ENCODE measurements at places on chromosomes 16 and 17. TPM values are rescaled to one million over a fixed set of nuclear protein-coding genes. Genes with fewer than 3 reads are reported as not detected.
A peak's percentile ranks its signal among the peaks of the same experiment; 100 is the strongest.

DNA sequence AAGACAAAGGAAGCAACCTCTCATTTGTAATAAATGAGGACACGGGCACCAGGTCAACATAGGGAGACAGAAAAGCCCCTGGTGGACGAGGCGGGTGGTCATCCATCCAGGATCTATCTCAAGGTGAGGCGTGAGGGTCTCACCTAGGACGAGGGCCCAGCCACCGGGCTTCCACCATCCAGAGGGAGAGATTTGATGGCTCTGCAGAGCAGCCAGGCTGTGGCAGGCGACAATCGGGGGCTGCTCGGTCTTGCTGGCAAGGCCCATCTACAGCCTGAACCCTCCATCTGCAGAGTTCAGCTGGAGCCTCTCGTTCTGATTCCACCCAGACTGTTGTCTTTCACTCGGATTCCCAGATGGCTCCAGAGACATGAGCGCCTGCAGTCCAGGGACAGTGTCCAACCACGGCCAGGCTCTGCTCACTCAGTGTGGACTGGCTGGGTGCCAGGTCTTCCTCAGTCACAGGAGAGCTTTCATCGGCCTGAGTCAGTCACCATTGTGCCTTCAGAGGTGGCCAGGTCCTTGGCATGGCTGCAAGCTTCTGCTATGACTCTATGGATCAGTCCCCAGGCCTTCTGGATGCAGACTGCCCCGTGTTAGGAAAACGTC, 5.9 kb downstream of the LITAFD start:
- no peak for DNase-seq

GRCh38 chr16:62715701-62716100, 679.5 kb upstream of the CDH8 start:
- DNase-seq = no peak

DNA sequence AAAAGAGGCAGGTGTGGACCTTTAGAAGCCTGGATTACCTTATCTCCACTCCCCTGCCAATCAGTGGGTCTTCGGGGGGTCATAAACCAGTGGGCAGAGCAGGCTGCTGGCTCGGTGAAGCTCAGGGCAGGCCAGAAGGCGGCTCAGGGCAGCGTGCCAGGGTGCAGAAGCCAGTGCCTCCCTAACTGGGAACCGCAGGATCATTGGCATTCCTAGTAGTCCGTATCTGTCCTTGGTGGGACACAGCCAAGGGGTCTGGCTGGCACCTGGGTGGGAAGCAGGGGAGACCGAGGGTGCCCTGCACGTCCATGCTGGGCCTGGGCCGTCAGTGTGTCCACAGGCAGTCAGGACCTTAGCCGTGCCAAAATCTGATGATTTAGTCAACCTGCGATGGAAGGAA, 76.8 kb downstream of the SEC14L1 start:
- DNase-seq = no peak

DNA sequence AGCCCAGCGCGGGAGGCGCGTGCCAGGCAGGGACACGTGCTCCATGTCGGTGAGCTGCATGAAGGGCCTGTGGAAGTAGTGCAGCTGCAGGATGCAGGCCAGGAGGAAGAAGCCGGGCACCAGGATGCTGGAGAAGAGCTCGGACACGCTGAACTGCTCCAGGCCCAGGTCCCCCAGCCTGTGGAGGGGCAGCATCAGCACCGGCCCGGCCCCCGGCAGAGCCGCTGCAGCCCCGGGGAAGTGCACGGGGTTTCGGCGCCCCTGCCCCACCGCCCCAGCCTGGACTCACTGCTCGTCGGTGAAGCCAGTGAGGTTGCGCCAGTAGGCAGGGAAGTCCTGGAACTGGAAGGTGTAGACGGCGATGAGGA, 28.0 kb downstream of the CTU2 start:
- no peak for DNase-seq

DNA sequence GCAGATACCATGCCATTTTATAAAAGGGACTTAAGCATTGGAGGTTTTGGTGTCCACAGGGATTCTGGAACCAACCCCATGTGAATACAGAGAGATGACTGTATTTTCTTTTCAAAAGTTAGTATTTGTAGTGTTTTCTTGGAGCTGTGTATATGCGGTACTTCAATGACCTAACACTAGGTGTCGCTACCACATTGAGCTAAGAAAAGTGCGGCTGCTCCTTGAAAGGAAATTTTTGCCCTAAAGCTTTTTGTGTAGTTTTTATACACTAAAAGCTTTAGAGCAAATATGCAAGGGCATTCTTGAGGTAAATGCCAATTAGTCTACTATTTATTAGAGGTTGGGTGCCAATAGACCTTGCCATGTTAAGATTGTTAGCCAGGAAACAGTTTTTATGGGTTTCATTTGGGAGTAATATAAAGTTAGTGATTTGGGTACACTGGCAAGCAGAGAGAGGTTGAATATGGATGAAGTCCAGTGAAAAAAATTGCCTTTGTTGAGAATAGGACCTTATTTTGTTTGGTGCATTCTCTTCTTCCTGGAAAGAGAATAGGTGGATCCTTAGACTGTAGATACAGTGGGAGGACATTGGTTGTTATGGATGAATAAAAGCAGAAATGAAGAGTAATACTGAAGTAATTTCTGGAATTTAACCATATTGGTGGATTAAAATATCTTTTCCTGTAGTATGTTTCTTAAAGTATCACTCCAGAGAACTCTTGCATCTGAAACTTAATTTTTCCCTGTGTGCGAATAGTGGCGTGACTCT, 43.3 kb downstream of the BCAS3 start:
- DNase-seq = peak; percentile 34

- no peak for DNase-seq
Measured at GRCh38 chr16:4954714-4955113, 3.4 kb upstream of the SEC14L5 start.

- no peak for DNase-seq
Measured at GRCh38 chr17:81656835-81657234, 493 bp upstream of the PDE6G start.

DNA sequence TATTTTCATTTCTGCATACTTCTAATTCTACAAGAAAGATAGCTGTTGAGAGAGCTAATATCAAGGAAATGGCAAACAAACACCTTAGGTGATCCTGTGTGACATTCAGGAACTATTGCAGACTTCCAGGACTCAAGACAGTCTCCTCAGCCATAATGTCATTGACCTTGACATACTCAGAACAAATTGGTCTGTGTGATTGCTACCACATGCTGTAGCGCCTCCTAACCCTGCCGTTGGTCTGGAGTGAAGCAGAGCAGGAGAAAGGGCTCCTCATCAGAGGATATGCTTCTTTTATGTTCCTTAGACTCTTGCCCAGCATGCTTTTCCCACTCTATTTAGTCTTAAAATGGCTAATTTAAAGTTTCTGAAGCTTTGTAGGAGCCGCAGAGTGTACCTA, 194.2 kb upstream of the TBX2 start:
- no peak for DNase-seq

DNA sequence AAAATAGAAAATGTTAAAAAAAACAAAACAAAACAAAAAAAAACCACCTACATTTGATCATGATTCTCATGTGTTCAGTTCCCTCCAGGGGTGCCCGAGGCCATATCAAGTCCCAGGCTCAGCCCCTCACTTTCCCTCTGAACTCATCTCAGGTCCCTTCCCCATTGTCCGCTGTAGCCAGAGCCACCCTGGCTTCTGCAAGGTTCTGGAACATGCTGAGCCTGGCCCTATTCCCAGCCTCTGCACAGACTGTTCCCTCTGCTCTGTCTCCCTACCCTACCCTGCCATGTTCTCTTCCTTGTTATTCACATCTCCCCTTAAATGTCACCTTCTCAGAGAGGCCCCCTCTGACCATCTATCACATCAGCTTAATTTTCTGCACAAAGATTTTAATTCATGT, 46.9 kb downstream of the TK2 start:
- DNase-seq = no peak

GRCh38 chr16:27175888-27176287, 27.4 kb upstream of the KDM8 start:
- no peak for DNase-seq

- DNase-seq = no peak
Measured at GRCh38 chr17:8707332-8708024, 37.2 kb downstream of the CCDC42 start.

GRCh38 chr16:80066805-80067580, 466.5 kb upstream of the MAF start:
- DNase-seq = no peak

- no peak for DNase-seq
Measured at GRCh38 chr16:769184-769784, 8.8 kb downstream of the MSLN start.

- DNase-seq = no peak
Measured at GRCh38 chr17:4708436-4708835, 2.0 kb upstream of the ARRB2 start.

DNA sequence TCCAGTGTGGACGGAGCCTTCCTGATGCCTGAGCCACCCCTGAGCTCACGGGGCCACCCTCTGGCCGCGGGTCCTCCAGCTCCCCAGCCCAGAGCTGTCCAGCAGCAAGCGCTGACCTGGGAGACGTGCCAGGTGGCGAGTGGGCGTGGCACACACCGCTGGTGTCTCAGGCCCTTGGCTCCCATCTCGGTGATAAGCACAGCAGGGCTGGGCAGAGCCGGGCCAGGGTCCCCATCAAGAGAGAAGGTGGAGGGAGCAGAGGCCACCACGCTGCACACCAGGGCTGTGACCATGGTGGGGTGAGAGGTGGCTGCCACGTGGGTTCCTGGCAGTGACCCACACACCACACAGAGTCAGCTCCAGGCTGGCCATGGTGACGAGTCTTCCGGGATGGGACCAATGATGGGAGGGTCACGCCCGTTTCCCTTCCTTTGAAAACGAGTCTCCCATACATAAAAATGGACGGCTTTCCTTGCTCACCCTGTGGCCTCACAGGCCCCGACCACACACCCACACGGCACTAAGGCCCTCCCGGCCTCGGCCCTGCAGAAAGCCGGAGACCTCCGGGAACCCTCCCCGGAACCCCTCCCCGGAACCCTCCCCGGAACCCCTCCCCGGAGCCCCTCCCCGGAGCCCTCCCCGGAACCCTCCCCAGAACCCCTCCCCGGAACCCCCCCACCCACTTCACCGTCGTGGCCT, 16.8 kb downstream of the UTS2R start:
- peak; percentile 70 for DNase-seq

GRCh38 chr16:30184096-30184890, 891 bp downstream of the CORO1A start:
- DNase-seq = no peak

DNA sequence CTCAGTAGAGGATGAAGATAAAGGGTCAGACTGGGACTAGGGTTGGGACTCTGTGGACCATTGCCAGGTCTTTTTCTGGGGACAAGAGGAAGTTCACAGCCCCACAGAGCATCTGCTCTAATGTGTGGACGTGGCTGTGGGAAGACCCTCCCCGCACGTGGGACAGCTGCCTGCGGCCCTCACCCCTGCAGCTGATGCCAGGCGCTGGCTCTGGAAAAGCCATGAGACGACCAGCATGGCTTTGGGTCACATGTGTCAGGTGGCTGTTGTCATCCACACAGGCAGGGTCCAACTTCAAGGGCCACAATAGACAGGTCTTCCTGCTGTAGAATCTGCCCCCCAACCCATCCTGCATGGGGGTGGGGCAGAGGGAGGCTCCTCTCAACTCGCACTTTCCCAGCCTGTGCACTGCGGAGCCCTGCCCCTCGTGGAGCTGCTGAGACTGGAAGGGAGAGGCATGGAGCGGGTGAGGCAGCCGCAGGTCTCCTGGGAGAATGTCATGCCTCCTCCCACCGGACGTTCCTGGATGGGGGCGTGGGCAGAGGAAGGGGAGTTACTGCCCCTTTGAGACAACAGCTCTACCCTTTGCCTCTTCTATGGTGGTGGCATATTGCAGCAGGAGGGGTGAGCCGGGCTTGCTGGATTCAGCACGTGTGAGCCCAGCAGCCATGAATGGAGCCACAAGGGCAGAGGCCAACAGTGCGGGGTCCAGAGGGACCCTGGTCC, 53.4 kb downstream of the PIMREG start:
- no peak for DNase-seq

DNA sequence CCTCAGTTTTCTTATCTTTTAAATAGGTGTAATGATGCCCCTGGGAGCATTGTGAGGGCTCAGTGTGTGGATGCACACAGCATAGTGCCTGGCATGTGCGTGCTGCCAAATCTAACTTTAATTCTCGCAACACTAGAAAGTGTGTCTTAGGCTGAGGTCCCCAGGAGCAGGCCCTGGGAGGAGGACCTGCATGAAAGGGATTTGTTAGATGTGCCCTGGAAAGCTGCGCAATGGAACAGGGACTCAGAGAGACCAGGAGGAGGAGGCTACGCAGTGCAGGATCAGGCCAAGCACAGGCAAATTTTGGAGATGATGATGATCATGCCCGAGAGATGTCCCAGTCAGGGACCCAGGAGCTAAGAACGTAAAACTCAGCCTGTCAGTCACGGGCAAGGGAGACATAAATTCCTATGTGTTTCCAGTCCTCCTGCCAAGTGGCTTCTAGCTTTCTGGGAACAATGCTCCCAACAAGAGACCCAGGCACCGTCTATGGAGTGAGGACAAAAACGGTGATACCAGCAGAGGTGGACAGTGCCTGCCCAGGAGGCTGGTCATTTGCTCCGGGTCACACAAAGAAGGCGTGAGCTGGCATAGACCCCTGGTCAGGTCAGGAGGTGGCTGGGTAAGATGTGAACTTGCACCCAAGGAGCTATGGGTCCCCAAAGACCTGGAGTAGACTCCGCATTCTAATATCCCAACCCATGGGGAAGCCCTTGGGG, 352.2 kb upstream of the TNRC6C start:
- DNase-seq = no peak

Gene NACA2
- not detected for total RNA-seq

Gene SLC5A11
- total RNA-seq = 0.64 TPM

Gene ZFP3
- total RNA-seq = not detected

Gene CPNE7
- total RNA-seq = 31.3 TPM

Gene ATP2A1
- 5.7 TPM for total RNA-seq

Gene OSBPL7
- 58.3 TPM for total RNA-seq

Gene NPIPA7
- 9.5 TPM for total RNA-seq

Gene TMEM132E
- total RNA-seq = 0.15 TPM

Gene UBALD2
- 87.9 TPM for total RNA-seq

Gene HLF
- 3.3 TPM for total RNA-seq

Gene KRTAP1-1
- 15.9 TPM for total RNA-seq

Gene KRT23
- 1,389 TPM for total RNA-seq

Gene NPB
- total RNA-seq = 0.27 TPM

Gene TOM1L1
- total RNA-seq = 46.8 TPM

Gene ADAM11
- 1.2 TPM for total RNA-seq

Gene STH
- total RNA-seq = not detected

Gene NTN3
- total RNA-seq = not detected

Gene CFAP97D1
- total RNA-seq = not detected

Measured in Calu3 (cell line).